ENCODE measurements at places on chromosomes 5 and 9.

DNA sequence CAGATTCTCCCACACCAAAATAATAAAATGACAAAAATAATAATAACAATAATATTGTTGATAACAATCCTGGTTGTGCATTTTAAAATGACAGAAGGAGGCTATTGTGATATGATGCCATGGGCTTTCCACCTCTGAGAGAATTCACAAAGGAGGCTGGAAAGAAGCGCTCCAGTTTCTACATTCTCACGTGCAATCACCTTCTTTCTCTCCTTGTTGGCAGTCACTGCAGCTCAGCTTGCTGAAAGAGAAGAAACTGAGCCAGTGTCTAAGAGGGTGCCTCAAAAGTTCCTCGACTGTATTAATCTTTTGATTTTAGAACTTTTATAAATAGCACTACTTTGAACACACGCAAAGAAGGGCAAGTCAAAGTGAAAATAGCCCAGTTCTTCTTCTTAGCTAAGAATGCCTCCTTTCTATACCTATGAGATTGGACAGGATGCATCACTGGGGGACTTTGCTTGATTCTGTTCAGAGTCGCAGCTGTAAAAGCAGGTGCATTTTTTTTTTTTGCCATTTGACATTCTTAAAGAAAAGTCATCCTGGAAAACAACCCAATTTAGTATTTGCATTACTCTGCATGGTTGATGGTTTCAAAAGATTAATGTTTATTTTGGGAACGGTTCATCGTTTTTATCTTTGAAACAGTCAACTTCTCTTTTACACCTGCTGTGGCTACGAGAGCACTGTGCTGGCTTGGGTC lies 12.4 kb upstream of the SUB1 start:
- DNase-seq = no peak

- DNase-seq = no peak
These were observed 1237.3 kb upstream of the C9orf72 start for GRCh38 chr9:28810388-28811075.

DNA sequence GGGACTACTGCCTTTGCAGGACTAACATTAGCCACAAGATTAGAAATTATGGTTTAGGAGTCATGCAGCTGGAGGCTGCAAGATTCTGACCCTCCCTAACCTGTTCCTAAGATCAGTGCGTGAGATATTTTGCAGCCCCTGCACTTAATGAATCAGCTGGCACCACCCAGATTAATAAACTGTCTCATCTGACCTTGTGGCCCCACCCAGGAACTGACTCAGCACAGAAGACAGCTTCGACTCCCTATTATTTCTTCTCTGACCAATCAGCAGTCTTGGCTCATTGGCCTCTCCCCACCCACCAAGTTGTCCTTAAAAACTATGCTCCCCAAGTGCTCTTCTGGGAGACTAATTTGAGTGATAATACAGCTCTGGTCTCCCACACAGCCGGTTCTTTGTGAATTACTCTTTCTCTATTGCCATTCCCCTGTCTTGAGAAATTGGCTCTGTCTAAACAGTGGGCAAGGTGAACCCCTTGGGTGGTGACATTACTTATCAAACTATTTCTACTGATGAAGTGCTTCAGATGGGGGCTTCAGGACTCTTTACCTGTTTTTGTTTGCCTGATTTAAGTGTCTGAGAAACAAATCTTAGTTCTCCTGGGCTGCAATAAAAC lies 17.0 kb downstream of the CTSL start:
- no peak for DNase-seq

DNA sequence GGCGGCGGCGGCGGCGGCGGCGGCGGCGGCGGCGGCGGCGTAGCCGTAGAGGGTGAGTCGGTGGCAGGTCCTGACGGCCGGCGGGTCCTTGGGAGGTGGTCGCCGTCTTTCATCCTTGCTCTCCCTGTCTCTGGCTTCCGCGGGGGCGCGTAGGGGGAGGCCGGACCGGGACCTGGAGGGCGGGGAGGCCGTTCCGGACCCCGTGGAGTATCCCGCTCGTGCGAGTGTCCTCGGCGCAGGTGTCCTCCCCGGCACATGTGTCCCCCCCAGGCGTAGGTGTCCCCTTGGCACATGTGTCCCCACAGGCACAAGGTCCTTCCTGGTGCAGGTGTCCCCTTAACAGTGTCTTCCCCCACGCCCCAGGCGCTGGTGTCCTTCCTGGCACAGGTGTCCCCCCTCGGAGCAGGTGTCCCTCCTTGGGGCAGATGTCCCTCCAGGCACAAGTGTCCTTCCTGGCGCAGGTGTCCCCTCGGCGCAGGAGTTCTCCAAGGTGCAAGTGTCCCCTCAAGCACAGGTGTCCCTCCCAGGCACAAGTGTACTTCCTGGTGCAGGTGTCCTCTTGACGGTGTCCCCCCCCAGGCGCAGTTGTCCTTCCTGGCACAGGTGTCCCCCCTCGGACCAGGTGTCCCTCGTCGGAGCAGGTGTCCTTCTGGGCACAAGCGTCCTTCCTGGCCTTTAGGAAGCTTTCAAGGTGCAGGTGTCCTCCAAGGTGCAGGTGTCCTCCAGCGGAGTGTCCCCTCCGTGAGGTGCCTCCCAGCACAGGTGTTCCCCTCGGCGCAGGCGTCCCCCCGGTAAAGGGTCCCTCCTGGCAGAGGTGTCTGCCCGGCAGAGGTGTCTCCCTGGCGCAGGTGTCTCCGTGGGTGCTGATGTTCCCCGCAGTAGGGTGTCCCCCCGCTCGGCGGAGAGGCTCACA lies 519 bp downstream of the EXOC3 start:
- DNase-seq = peak; percentile 79

DNA sequence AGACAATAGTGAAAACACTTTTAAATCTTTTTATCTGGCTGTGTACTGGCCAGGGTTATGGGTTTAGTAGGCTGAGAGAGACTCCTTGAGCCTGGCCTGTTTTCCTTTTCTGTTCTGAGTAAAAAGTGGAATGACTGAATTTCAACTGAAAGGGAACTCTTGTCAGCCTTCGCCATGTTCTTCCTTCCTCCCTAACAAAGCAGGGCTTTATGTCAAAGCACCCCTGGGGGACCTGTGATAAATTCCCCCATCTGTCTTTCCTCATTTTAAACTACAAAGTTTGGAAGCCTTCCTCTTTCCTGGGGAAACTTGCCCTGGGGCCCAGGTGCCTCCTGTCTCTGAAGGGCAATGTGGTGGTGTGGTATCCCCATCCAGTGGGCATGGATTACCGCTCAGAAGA lies 29.7 kb downstream of the LARP1 start:
- DNase-seq = no peak

GRCh38 chr9:101037430-101037829 lies 8.9 kb downstream of the PLPPR1 start:
- no peak for DNase-seq

- no peak for DNase-seq
These were observed 307.5 kb downstream of the ZNF608 start for GRCh38 chr5:124438903-124439281.

DNA sequence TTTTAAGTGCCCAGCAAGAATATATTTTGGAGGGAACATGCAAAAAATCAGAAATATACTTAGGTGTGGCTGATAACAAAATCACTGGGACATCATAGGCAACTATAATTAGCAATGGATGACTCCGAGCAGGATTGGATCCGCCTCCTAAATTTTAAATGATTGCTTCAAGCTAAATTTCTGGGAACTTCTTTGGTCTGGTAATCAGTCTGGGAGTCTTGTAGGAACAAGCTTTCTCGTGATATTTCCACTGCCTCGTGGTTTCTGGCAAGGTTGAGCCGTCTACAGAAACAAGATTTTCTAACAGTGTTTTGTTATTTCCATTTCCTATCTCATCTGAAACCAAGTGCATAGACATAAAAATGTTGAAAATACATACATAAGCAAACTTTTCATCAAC lies 232.6 kb downstream of the BNC2 start:
- no peak for DNase-seq

- no peak for DNase-seq
These were observed 63.8 kb upstream of the PPARGC1B start for GRCh38 chr5:149666212-149666852.

- no peak for DNase-seq
These were observed 20.3 kb upstream of the ARRDC3 start for GRCh38 chr5:91403438-91403837.

GRCh38 chr9:92406477-92406876 lies 2.1 kb upstream of the OGN start:
- peak; percentile 68 for DNase-seq

GRCh38 chr5:14743601-14744295 lies 79.2 kb downstream of the OTULIN start:
- no peak for DNase-seq

DNA sequence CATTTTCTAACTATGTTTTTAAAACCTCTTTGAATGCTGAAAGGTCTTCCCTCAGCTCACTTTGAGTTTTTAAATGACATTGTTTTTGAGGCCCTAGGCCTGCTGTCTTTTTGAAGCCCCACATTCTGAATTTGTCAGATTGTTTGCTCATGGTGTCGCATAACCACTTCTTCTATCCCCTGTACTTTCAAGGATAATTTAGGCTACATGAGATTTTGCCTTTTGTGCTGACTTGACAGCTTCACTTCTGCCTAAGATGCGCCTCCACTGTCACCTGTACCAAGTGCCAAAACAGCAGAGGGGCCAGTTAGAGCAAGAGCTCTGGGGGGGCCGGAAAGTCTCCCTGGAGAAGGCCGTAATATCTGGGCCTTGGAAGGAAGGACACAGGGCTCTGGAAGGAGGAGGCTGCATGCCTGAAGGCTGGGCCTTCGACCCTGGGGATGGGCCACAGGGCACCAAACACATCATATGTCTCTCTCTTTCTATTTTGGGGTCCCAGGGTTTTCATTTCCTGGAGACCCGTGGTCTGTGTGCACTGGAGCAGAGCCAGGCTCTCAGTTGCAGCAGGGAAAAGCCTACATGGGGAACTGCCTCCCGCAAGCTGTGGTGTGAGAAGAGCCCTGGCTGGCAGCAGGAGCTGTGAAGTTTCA lies 49.1 kb downstream of the NDST1 start:
- DNase-seq = peak; percentile 46

DNA sequence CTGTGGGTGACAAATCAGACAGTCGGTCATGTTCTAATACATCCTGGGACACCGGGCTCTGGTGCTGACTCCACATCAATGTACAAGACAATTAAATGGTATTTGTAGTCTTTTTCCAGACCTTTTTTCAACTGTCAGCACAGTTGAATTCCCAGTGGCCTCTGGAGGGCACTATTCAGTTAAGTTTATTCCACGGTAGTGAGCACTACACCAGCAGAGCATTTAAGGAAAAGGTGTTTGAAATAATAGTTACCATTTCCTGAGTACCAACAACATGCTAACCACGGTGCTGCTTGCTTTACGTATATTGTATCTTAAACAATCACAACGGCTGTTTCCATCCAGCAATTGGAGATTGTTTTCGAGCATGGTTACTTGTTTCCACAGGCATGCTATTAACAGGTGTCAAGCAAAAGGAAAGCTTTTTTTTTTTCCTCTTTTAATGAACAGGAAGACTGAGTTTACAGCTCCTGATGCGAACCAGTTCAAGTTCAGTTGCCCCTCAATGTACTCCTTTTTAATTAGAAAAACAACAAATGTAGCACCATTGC lies 186.7 kb downstream of the PDZD2 start:
- DNase-seq = no peak

- no peak for DNase-seq
These were observed 236.1 kb downstream of the MARCHF11 start for GRCh38 chr5:15943487-15943886.

DNA sequence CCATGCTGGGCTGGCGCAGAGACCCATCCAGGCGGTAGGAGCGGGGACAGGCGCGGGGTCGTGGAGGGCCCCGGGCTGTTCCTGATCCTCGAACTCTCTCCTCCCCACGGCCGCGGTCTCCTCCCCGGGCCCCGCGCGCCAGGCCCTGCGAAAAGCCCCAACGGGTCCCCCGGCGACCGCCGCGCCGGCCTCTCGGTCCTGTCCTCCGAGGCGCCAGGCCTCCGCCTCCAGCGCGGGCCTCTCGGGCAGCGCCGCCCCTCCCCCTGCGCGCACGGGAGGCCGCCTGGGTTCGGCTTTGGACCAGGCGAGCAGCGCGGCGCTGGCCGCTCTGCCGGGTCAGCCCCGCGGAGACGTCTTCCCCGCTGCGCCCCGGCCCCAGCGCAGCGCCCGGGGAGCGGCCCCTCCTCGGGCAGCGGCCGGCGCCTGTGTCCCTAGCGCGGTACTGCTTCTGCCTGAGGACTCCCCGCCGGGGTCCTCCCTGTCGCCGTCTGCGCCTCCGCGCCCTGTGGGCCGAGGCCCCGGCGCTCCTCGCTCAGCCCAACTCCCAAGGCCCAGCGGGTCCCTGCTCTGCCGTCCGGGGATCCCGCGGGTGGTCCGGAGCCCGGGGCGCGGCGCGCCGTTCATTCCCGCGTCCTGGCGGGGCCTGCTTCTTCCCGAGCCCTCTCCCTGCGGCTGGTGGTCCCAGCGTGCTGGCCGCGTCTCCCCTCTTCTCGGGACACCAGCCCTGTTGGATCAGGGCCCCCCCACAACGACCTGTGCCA lies 13.4 kb downstream of the COL23A1 start:
- DNase-seq = no peak

DNA sequence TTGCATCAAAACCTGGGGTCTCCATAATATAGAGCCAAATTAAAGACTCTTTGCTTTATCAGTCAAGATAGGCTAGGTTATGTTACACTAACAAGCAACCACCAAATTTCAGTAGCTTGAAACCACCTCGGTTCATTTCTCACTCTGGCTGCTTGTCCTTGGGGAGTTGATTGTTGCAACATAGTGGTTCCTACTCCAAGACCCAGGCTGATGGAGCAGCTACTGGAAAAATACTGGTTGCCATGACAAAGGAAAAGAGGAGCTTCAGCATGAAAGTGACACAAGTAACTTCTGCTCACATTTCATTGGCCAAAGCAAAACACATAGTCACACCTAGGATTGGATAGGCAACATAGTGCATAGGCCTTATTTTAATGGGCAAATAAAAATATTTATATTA lies 18.5 kb upstream of the RCL1 start:
- no peak for DNase-seq

- DNase-seq = no peak
These were observed 496.9 kb upstream of the ADAMTS16 start for GRCh38 chr5:4643190-4643589.

DNA sequence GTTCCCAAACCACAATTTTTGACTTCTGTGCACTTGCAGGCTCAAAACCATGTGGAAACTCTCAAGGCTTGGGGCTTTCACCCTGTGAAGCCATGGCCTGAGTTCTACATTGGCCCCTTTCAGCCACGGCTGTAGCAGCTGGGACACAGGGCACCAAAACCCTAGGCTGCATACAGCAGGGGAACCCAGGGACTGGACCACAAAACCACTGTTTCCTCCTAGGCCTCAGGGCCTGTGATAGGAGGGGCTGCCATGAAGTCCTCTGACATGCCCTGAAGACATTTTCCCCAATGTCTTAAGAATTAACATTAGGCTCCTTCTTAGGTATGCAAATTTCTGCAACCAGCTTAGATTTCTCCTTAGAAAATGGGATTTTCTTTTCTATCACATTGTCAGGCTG lies 312.1 kb upstream of the TUSC1 start:
- no peak for DNase-seq

- peak; percentile 70 for DNase-seq
These were observed 87.4 kb upstream of the HSPA9 start for GRCh38 chr5:138662599-138662998.

GRCh38 chr5:66720780-66721179 lies 124.6 kb downstream of the MAST4 start:
- DNase-seq = no peak

GRCh38 chr5:5040712-5041111 lies 99.4 kb upstream of the ADAMTS16 start:
- no peak for DNase-seq
